NCI-H2081 treated with DMSO at 0.1 percent for 48 hours (cell line): ENCODE measurements at places on chromosomes 12 and 14.

DNA sequence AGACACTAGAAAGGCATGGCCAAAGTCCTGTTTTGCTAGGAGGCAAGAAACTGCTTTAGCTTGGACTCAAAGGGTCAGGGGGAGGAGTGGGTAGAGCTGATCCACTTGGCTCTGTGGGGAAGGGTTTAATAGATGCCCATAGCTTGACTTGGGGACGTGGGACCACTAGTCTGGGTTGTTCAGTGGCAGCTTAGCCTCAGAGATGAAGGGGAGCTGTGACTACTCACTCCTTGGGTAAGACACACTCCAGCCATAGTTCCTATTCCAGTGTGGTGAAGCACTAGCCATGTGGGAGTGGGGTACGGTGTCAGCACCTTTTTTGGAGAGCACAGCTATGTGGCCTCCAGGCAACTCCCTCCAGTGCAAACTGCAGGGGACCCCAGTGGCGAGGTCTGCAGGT, 257.3 kb downstream of the TMEM121 start:
- DNase-seq, result no peak

DNA sequence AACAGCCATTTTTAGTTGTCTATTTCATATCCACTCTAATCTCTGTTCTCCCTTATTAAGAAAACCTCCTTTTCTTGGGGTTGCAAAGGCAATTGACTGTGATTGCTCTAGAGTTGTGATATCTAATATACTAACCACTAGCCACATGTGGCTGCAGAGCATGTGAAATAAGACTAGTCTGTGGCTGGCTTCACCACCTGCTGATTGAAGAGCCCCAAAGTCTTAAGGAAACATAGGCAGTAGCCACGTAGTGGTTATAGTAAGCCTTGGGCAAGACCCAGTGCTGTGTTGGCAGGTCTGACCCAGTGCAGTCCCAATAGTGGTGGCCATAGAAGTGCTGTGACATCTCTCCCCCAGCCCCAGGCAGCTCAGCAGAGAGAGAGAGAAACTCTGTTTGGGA, 28.4 kb upstream of the ATP2B1 start:
- DNase-seq, result no peak

GRCh38 chr14:91996948-91997371, 42.9 kb downstream of the TRIP11 start:
- DNase-seq, result no peak

DNA sequence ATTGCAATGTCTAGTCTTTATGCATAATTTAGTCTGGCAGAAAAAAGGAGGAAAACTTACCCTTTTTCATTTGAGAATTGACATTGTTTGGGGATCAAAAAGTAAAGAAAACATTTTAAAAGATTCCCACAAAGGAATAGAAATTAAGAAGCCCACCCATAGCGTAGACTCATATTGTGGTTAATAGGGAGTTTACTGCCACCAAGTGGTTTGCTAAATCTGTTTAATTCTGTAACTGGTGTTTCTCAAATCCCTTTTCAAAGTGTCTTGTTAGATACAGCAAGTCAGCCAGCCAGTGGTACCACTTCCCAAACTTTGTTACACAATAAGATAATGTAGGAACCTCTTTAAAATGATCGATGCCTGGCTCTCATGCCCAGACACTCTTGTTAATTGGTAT, 180.3 kb downstream of the IPO8 start:
- DNase-seq, result no peak

DNA sequence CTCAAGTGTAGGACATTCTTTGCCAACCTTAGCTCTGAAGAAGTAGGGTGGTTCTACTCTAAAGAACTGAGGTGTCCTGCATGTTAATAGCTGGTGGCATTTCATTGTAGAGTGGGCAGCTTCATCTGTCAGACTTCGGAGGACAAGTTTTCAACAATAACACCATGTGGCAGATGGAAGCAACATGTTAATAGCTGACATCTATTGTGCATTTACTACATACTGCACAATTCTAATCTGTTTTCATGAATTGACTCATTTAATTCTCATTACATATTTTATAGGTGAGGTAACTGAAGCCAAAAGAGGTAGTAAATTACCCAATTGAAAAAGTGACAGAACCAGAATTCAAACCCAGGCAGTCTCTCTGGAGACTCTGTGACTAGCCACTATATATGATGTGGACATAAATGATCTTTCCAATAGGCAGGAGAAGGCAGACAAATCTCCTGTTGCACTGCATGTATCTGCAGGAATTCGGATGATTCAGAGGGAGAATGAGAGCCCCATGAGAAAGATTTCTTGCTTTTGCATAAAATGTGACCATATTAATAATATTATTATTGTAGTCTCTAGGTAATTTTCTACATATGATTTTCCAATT, 137.2 kb upstream of the E2F7 start:
- no peak for DNase-seq

DNA sequence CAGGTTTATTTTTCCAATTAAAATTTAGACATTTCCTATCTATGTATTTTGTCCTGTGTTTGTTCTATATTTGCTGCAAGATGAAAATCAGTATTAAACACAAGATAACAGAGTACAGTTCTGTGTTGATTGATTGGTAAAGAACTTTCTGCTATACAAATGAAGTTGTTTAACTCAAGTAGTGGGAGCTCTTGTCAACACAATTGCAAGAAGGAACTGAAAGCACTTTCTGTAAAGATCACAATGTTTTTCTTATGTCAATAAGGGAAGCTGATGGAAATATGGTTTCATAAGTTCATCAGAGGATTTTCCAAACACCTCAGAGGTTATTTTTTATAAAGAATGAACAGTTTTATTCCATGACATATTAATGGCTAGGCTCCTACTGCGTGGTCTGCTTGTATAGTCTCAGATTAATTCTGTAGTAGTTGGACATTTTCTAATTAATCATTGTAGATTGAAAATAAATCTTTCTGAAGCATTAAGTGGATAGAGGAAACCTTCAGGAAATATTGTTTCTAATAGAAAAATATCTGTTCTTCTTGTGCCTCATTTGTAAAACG, 379.5 kb downstream of the LRFN5 start:
- no peak for DNase-seq

GRCh38 chr14:97328743-97329142, 531.6 kb downstream of the VRK1 start:
- no peak for DNase-seq

DNA sequence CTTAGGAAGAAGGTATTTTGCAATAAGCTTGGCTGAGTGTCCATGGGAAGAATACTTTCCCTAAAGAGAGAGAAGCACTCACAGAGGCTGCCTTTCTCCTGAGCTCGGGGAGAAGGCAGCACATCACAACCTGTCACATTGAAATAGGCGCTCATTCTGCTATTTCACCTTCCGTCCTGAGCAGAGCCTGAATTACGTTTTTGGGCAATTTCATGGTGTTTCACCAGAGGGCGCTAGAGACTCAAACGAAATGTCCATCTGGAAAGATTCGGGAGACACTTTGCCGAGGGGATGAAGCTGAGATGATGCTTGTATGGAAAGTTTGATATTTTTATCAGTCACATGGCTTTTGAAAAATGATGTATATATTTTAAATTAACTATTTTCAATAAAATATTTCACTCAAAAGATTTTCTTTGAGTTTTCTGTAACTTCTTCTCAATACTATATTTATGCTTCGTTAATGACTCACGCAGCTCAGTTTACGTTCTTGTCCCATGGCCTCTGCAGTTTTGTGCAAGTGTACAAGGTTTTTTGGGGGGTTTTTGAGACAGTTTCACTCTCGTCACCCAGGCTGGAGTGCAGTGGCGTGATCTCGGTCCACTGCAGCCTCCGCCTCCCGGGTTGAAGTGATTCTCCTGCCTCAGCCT, 17.4 kb upstream of the B4GALNT3 start:
- DNase-seq, result no peak

- no peak for DNase-seq
Observed at GRCh38 chr14:36365766-36366165, 45.3 kb upstream of the MBIP start.

- no peak for DNase-seq
Observed at GRCh38 chr12:78719721-78720120, 144.9 kb upstream of the SYT1 start.

- DNase-seq, result no peak
Observed at GRCh38 chr12:68158432-68158831, 1.1 kb downstream of the IFNG start.

DNA sequence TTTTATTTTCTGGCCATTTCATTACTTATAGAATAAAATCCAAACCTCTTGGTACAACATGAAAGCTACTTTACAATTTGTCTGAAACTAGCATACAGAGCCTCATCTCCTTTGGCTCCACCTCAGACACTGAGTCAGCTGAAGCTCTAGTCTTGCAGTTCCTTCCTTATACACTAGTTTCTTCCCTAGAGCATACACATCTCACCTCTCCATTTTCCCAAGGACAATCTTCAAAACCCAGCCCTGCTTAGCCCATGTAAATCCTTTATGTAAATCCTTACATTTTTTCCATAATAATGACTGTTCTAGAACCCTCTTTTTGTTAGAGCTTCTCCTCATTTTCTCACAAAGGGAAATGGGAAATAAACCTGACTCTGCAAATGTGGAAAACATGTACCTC, 463.4 kb downstream of the SLC16A7 start:
- DNase-seq, result no peak
